ENCODE measurements at places on chromosomes 6 and 20.

- peak; percentile 85 for DNase-seq
Observed at GRCh38 chr20:34824452-34824805, 1.0 kb downstream of the NCOA6 start.

GRCh38 chr6:17417817-17418216 lies 24.4 kb downstream of the CAP2 start:
- DNase-seq: peak; percentile 32

GRCh38 chr20:17391127-17391771 lies 139.9 kb downstream of the BFSP1 start:
- no peak for DNase-seq

- DNase-seq: peak; percentile 74
Observed at GRCh38 chr6:72622094-72622940, 453 bp downstream of the KCNQ5 start.

DNA sequence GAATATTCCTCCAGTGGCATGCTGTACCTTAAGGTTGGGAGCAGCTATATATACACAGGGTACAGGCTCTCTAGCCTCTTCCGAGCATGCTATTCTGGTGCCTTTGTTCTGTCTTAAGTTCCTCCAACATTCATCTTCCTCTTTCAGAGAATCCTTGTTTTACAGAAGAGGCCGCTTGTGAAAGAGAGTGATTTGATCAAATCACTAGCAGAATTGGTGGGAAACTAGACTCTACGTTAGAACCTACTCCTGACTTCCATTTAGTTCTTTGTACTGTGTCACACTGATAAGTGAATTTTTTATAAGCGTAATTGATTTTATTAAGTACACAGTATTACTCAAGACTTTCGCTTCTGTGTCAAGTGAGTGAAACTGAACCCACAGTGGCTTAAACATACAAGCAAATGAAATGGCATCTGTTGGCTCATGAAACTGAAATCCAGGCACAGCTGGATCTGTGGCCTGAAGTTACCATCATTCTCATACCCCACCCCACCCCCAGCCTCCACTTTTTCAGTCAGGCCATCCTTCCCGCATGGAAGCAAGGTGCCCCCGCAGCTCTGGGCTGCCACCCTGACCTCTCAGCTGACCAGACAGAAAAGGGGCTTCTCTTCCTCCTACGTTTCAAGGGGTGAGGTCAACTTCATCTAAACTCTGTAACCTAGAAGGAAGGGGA lies 102.3 kb downstream of the RPP40 start:
- DNase-seq: no peak

All from iPS-NIHi11 (cell line).